ENCODE measurements at places on chromosomes 5 and 9. TPM values are rescaled to one million over a fixed set of nuclear protein-coding genes. Genes with fewer than 3 reads are reported as not detected.

The HNRNPAB gene
- 55.0 TPM for total RNA-seq

The SMIM33 gene
- total RNA-seq: not detected

The CDC26 gene
- 67.9 TPM for total RNA-seq

The POU4F3 gene
- 0.05 TPM for total RNA-seq

The CAPSL gene
- not detected for total RNA-seq

The RHOBTB3 gene
- 30.3 TPM for total RNA-seq

The FNIP1 gene
- 30.2 TPM for total RNA-seq

The PRRX2 gene
- 1.2 TPM for total RNA-seq

The SOHLH1 gene
- total RNA-seq: 0.05 TPM

The PALM2AKAP2 gene
- total RNA-seq: 0.23 TPM

The GCNT4 gene
- total RNA-seq: 0.19 TPM

The GRM6 gene
- total RNA-seq: not detected

Data from dermis blood vessel endothelial cell (primary cell).